ENCODE measurements at places on chromosomes 6 and 20.

DNA sequence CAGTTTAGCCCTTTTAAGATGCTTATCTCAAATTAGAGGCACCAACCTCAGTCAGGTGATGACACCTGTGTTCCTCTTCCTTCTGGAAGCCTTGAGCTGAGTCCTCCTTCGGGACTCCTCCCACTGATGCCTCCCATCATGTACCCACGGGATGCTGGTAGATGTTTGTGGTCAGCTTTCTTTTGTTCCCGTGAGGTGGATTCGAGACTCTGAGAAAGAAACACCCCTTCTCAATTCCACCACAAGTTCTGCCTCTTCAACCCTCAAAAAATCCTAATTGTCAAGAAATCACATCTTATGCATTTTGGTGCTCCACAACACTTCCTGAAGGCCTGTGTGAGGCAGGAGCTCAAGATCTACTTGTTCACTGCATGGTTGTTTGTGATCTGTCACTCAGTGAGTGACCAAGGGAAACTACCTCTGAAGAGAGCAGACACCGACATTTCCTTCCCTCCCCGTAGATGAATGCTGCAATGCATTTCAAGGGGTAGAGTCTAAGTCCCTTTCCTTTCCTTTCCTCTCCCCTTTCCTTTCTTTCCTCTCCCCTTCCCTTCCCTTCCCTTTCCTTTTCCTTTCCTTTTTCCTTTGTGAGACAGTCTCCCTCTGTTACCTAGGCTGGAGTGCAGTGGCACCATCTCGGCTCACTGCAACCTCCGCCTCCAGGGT lies 50.5 kb downstream of the PCNA start:
- DNase-seq: no peak

GRCh38 chr6:134010974-134011373 lies 41.5 kb downstream of the SLC2A12 start:
- DNase-seq: no peak

DNA sequence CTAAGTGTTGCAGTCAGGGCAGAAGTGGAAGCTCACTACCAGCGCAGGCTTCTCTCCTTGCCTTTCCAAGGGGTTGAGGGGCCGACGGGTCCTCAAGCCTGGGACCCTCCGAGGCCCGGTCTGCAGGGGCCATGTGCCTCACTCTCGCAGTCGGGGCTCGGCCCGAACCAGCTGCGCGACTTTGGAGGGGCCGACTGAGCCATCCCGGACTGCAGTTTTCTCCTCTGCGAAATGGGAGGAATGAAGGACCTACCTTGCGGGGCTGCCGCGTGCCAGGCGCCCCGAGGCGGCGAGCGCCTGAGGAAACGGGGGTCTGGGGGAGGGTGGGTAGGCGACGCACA lies 5.6 kb downstream of the LZTS3 start:
- no peak for DNase-seq

GRCh38 chr6:121944354-121944753 lies 455.1 kb upstream of the HSF2 start:
- DNase-seq: no peak

DNA sequence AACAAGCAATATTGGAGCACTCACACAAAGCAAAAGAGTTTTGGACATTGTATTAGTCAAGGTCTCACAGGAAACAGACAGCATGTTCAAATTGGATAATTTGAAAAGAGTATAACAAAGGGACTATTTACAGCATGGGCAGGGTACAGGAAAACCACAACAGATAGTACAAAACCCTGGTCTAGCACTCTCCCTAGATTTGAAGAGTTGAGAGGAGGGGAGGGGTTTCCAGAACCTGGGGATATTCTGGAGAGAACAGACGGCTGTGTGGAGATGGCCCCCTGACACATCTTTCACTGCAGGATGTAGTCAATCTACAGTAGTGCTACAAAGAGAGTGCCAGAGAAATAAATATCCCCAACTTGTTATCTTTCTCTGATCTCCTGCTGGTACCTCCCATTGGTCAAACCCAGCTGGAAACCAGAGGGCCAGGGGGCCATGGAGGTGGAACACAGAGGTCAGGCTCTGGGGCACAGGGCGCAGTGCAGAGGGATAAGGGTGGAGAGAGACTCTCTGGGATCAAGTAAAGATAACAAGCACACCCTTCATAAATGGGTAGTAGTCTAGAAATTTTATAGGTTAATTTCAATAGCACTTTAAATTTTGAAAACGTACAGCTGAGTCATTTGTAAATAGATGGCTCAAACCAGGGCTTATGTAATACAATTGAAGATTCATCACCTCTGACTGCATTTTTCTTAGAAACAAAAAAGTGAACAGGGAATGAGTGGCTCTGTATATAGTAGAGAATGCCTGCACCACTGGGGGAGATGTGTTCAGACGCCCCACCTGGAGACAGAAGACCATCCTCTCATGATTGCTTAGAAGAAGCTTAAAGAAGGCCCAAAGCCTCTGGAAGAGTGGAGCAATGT lies 25.7 kb downstream of the RCAN2 start:
- DNase-seq: no peak

GRCh38 chr6:163950159-163950558 lies 535.6 kb downstream of the QKI start:
- DNase-seq: peak; percentile 6

- DNase-seq: no peak
These were observed 332.7 kb downstream of the CENPW start for GRCh38 chr6:126672649-126673048.

DNA sequence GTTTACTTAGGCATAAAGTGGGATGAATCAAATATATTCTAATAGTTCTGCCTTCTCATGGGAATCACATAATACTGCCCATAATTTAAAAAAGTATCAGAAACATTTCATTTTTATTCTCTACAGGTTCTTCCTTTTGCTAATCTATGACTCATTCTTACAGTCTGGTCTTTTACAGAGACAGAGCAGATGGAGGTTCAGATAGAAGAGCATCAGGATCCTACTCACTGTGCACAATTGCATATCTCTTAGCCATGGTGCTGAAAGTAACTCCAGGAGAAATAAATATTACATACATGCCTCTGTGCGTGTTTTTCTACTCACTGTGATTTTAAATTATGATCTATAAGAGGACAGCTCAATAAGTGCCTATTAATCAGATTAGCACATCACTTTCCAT lies 16.3 kb upstream of the OR2B6 start:
- DNase-seq: peak; percentile 3

GRCh38 chr20:52342913-52343312 lies 151.3 kb upstream of the ZFP64 start:
- DNase-seq: no peak

DNA sequence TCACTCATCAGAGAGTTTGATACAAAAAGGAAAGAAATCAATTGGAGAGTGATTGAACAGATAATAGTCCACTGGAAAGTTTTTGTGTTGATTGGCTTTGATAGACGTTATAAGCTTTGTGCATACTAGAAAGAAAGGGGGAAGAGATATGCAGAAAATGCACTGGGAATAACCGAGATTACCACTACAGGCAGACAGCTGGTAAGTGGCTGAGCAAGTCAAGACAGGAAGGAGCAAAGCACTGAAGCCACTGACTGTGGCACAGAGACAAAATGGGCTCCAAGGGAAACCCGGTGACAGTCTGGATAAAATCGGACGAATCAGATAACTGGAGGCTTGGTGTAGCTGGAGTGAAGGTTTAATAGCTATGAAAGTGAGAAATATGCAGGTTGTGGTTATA lies 209.0 kb downstream of the SIM1 start:
- no peak for DNase-seq

DNA sequence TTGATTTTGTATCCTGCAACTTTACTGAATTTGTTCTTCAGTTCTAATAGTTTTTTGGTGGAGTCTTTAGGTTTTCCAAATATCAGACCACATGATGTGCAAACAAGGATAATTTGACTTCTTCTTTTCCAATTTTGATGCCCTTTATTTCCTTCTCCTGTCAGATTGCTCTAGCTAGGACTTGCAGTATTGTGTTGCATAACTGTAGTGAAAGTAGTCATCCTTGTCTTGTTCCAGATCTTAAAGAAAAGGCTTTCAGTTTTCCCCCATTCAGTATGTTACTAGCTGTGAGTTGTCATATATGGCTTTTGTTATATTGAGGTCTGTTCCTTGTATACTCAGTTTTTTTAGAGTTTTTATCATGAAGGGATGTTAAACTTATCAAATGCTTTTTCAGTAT lies 4.6 kb downstream of the MICB start:
- no peak for DNase-seq

- no peak for DNase-seq
These were observed 136.4 kb downstream of the OR2B2 start for GRCh38 chr6:27775796-27776184.

- DNase-seq: no peak
These were observed 433.8 kb upstream of the NRSN1 start for GRCh38 chr6:23692184-23692583.

GRCh38 chr6:79810185-79810705 lies 137.1 kb downstream of the ELOVL4 start:
- DNase-seq: no peak

- no peak for DNase-seq
These were observed 400.1 kb downstream of the NKAIN2 start for GRCh38 chr6:124203812-124204167.

- peak; percentile 30 for DNase-seq
These were observed 789.6 kb upstream of the EYS start for GRCh38 chr6:66496659-66497058.

GRCh38 chr6:158631678-158632537 lies 12.6 kb downstream of the DYNLT1 start:
- peak; percentile 35 for DNase-seq
